ENCODE measurements at places on chromosomes 7 and 10.

GRCh38 chr7:111006691-111007090 lies 84.2 kb upstream of the LRRN3 start:
- peak; percentile 10 for DNase-seq

DNA sequence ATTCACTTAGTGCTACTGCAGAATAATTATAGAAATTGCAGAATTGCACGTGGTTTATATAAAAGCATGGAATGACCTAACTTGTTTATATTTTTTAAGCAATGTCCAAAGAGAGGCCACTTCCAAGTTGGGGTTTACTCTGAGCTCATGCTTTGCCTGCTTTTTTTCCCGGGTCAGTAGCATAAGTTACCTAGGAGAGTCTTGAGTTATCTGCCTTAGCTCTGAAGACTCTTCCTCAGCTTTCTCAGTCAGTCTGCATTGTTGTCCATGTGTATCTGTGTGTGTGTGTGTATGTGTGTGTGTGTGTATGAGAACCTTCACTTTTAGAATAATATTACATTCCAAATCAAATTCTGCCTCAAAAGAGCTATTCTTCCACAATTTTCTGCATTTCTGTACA lies 239.5 kb upstream of the TCF7L2 start:
- DNase-seq: no peak

- peak; percentile 39 for DNase-seq
These were observed 45.4 kb downstream of the ASB13 start for GRCh38 chr10:5620966-5621365.

DNA sequence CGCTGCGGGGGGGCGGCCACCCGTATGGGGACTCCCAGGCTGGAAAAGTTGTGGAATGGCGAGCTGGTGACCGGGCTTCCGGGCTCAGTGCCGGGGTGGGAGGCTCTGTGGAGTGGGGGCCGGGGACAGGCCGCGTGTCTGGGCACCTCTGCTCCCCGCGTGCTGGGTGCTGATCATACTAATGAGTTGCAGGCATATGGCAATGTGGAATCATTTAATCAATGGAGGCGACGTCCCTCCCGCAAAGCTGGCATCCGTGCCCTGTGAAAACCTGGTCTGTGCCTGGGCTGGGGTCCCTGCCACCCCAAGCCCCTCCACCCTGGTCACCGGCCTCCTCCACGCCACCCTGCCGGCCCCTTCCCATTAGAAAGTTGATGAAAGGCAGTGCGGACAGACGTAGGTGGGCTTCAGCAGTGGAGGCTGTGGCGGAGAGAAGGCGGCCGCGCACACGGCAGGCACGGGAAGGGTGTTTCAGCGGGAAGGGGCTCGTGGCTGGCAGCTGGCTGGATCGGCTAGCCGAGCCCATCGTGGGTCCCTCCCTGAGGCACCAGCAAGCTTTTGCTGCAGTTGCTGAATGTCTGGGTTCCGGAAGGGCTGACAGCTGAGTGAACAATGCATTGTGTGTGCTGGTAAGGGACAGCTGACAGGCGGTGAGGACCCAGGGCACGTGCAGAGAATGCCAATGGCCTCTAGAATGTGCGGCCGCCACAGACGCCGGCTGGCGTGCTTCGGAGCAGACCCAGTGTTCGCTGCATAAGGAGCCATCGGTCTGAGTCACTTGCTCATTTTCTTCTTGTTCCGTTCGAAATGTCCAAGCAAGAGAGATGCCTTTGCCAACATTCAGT lies 1.5 kb downstream of the ADGRA1 start:
- no peak for DNase-seq

- no peak for DNase-seq
These were observed 20.8 kb upstream of the CDK1 start for GRCh38 chr10:60757420-60757895.

- no peak for DNase-seq
These were observed 79.5 kb downstream of the CARD11 start for GRCh38 chr7:2964208-2964607.

DNA sequence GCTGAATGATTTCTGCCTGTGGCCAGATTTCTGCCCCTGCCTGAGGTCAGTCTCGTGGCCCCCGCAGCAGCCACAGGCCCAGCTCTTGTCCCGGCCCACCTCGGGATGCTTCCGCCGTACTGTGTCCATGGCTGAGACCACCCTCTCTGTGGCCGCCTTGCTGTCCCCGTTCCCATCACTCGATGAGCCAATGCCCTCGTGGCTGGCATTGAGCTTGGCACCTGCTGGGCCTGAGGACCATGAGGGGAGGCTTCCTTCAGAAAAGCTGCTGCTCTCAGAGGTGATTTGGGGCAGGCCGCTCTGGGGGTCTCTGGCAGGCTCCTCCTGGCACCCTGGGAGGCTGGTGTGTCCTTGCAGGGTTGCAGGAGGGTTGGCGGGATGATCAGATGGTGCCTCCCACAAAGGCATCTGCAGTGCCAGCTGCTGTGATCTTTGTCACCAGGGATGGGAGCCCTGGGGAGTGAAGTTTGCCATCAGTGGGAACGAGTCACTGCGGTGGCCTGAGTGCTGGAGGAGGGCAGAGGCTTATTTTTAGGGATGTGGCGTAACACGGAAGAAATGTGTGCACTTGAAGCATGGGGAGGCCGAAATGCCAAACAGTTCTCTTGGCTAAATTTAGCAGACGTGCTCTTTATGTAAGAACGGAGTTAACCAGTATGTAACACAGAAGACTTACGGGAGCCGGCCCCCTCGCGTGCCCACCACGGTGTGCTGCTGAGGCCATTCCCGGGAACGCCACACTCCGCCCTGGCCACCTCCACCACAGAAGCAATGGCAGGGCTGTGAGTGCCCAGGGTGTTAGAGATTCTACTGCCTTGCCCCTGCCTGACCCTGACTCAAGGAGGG lies 47.7 kb downstream of the VIPR2 start:
- DNase-seq: peak; percentile 69

GRCh38 chr7:101457001-101457750 lies 94.5 kb downstream of the COL26A1 start:
- DNase-seq: no peak
